ENCODE measurements at places on chromosomes 6 and 20.

GRCh38 chr20:58755062-58755697 is 62.6 kb downstream of the NPEPL1 start:
- no peak for DNase-seq

GRCh38 chr20:45416917-45417316 is 976 bp downstream of the PIGT start:
- DNase-seq, result no peak

DNA sequence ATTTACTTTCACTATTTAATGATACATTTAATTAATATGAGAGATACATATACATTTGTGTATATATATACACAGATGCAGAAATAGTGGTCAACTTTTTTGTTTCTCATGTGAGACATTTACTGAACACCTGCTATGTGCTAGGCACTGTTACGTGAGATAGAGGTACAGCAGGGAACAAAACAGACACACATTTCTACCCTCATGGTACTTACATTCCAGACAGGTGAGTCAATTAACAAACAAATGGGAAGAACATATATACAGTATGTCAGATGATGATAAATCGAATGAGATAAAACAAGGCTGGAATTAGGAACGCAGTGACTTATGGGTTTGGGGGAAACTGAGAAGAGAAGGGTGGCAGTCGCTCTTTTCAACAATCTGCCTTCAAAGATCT is 5.1 kb downstream of the TFB1M start:
- DNase-seq, result no peak

GRCh38 chr20:19000078-19000477 is 186.5 kb downstream of the SCP2D1 start:
- DNase-seq, result no peak

GRCh38 chr20:39268981-39269461 is 306.9 kb downstream of the DHX35 start:
- DNase-seq, result no peak

DNA sequence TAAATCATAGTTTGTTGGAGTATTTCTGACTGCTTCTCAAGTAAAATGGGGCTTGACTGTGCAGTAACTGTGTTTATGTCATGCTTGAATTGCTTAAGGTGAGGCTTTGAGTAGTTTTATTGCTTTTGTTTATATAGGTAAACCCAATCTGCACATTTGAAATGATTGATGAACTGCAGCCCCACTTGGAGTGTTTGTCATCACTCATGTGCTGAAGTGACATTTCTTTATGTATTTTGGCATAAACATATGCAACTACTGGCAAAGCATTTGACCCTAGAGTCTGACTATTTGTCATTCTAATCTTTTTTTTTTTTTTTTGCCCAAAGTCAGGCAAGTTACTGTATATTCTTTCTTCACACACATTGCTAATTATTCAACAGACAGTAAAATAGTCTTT is 491.4 kb upstream of the POU3F2 start:
- DNase-seq, result no peak

DNA sequence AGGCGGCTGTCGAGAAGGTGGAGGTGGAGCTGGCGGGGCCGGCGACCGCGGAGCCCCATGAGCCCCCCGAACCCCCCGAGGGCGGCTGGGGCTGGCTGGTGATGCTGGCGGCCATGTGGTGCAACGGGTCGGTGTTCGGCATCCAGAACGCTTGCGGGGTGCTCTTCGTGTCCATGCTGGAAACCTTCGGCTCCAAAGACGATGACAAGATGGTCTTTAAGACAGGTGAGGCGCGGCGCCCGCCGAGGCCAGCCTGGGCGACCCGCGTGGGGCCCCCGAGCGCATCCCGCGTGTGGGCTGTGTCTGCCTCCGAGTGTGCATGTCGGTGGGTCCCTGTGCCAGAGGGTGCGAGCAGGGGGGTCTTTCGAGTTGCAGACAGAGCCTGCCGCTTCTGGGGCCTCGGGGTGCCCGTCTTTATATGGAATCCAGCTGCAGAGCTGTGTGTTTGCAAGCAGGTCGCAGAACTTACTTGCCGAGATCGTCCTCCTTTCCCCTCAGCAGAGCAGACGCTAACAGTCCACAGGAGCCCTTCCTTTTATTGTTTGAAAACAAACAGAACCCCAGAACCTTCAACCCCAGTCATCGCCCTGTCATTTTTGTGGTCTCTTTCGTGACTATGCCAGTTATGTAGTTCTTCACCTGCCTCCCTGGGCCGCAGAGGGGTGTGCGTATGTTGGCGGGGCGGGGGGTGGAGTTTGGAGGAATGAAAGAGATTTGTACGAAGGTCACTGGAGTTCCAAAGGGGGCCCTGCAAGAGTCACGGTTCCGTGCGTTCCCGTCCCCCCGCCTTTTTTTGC is 766 bp downstream of the SLC16A10 start:
- no peak for DNase-seq

GRCh38 chr6:79797163-79797764 is 150.1 kb downstream of the ELOVL4 start:
- DNase-seq, result no peak

GRCh38 chr6:118918329-118918725 is 16.6 kb downstream of the MCM9 start:
- no peak for DNase-seq

GRCh38 chr6:54002116-54002515 is 109.1 kb upstream of the MLIP start:
- no peak for DNase-seq

- no peak for DNase-seq
These were observed 262.2 kb upstream of the FERMT1 start for GRCh38 chr20:6384956-6385486.

DNA sequence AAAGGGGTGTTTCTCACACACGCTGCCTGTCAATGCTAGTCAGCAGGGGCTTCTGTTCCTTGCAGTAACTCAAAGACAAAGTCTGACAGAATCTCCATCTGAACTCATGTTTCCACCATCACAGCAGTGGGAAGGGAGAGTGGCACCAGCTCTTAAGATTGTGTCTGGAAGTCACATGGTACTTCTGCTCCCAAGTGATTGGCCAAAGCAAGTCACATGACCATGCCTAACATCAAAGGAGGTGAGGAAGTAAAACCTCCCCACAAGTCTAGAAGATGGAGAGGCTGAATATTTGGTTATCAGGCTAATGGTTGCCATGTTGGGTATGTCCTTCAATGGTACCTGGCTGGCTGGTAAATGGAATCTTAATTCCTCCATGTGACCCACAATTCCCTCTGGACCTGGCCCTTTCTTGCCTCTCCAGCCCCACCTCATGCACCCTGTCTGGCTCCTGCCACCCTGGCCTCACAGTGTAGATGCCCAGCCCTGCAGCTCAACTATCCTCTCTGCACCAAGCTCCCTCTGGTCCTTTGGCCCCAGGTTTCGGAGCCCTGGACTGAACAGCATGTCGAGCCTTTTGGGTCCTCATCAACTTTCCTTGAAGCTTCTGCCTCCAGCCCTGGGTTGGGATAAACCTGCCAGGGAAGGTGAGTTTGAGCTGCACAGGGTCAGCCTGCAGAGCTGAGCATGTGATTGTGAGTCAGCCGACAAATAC is 51.0 kb upstream of the PMEPA1 start:
- no peak for DNase-seq

GRCh38 chr6:39594285-39594684 is 130.9 kb downstream of the KIF6 start:
- DNase-seq, result no peak

DNA sequence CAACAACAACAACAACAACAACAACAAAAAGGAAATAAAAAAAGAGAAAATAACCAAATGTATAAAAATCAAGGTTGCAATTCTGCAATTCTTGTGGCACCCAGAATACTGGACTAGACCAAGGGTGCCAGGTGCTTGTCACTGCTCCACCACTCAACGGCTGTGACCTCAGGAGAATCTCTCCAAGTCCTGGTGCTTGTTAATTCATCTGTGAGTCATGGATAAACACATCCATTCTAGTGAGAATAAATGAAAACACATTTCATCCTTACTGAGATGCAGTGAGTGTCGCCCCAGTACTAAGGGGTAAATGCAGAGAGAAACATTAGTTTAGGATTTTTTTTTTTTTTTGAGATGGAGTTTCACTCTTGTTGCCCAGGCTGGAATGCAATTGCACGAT is 32.0 kb downstream of the HLA-C start:
- no peak for DNase-seq

GRCh38 chr6:101663100-101663499 is 269.6 kb downstream of the GRIK2 start:
- DNase-seq, result no peak

- no peak for DNase-seq
These were observed 3.0 kb downstream of the THBS2 start for GRCh38 chr6:169250660-169251059.

DNA sequence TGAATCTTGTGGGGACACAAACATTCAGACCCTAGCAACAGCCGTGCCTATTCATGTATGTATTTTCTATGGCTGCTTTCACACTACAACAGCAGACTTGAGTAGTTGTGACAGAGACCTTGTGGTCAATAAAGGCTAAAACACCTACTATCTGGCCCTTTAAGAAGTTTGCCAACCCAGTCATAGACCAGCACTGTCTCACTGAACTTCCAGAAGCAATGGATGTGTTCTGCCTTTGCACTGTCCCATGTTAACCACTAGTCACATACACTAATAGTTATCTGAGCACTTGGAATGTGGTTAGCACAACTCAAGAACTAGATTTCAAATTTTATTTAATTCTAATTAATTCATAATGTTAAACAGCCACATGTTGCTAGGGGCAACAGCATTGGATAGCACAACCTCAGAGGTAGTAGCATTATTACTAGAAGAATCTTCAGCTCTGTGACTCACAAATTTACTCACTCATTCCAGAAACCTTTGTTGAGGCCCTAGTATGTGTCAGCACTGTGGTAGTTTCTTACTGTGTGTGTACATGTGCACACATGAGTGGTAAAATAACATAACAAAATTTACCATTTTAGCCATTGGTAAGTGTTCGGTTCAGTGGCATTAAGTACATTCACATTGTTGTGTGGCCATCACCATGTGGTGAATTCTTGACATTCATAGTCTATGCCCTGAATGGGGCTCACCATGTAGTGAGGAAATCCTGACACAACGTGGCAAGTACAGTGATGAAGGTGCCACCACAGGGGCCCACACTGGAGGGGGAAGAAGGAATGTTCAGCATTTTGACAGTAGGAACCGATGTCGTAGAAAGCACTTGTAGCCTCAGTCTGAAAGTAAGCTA is 107.3 kb downstream of the CEP57L1 start:
- DNase-seq, result no peak

DNA sequence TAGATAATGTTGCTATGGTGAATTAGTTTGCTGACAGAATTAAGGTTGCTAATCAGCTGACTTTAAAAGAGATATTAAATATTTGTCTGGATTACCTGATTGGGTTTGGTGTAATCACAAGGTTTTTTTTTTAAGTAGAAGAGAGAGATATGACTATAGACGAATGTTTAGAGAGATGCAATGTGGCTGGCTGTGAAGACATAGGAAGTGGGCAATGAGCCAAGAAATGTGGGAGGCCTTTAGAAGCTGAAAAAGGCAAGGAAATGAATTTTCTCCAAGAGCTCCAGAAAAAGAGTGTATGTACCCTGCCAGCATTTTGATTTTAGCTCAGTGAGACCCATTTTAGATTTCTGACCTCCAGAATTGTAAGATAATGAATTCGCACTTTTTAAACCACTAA is 598.3 kb downstream of the PKHD1 start:
- DNase-seq, result no peak

DNA sequence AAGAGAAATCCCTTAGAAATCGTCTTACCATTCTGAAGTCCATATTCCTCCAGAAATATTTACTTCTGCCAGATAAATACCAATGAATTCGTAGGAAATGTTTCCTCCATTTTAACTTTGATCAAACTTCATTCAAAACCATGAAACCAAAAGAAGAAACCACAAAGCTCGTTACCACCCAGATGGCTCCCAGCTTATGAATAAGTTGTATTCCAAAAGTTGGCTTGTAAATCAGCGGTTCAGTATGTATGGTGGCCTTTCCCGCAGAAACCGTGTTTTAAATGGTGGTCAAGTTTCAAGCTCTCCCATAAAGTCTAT is 73.6 kb upstream of the RIPOR2 start:
- DNase-seq, result no peak

- no peak for DNase-seq
These were observed 21.4 kb upstream of the NELFCD start for GRCh38 chr20:58959652-58960051.

GRCh38 chr6:85669735-85670194 is 27.1 kb upstream of the SYNCRIP start:
- no peak for DNase-seq

GRCh38 chr6:48567016-48567415 is 456.0 kb upstream of the PTCHD4 start:
- DNase-seq, result no peak

DNA sequence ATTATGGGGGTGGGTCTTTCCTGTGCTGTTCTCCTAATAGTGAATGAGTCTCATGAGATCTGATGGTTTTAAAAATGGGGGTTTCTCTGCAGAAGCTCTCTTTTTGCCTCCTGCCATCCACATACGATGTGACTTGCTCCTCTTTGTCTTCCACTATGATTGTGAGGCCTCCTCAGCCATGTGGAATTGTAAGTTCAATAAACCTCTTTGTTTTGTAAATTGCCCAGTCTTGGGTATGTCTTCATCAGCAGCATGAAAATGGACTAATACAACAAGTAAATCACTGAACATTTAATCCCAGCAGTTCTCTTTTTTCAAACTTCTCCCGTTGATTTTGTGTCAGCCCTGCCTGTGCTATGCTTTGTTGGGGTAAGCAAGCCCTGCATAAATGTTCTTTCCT is 95.2 kb downstream of the FAM217A start:
- DNase-seq, result no peak

GRCh38 chr6:158635427-158636073 is 9.0 kb downstream of the DYNLT1 start:
- no peak for DNase-seq

DNA sequence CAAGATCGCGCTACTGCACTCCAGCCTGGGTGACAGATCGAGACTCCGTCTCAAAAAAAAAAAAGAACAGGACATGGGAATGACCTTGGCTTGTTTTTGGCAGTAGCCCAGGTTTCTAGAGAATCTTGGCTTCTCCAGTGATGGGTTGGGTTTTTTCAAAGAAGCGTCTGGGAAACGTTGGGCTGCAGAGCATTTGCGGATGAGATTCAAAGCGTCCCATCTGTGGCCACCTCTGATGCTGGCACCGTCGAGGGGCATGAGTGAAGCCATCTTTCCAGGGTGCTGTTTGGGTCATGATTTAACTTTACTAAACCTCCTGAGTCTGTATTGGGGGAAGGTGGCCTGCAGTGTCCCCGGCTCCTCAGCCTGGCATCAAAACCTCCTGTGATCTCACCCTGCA is 43.2 kb upstream of the SRF start:
- no peak for DNase-seq

- no peak for DNase-seq
These were observed 56.5 kb upstream of the NRSN1 start for GRCh38 chr6:24069526-24069925.

GRCh38 chr6:136520517-136520916 is 29.7 kb downstream of the MAP7 start:
- DNase-seq, result no peak

- no peak for DNase-seq
These were observed 166.6 kb upstream of the MARCKS start for GRCh38 chr6:113690281-113691259.

GRCh38 chr6:138882369-138883017 is 86.6 kb downstream of the ECT2L start:
- DNase-seq, result no peak

Measured in cortex of kidney (tissue), 1 donor.